HEK293T (cell line): ENCODE measurements at places on chromosomes 2 and 18.

DNA sequence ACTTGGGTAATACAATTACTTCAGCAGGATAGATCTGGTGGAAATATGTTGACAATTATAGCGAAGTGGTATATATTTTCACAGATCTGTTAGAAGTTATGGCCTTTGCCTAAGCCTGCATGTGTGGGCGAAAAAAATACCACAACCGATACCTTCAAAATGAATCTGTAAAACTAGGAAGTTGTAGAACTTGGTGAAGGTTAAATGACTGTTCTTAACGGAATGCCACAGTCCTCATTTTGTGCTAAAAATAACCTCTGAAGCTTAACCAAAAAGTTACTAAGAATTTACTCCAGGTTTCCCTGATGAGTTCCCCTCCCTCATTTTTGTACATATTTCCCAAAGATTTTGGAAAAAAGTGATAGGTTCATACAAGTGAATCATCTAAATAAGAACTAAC lies 550.7 kb downstream of the THSD7B start:
- DNase-seq = no peak

DNA sequence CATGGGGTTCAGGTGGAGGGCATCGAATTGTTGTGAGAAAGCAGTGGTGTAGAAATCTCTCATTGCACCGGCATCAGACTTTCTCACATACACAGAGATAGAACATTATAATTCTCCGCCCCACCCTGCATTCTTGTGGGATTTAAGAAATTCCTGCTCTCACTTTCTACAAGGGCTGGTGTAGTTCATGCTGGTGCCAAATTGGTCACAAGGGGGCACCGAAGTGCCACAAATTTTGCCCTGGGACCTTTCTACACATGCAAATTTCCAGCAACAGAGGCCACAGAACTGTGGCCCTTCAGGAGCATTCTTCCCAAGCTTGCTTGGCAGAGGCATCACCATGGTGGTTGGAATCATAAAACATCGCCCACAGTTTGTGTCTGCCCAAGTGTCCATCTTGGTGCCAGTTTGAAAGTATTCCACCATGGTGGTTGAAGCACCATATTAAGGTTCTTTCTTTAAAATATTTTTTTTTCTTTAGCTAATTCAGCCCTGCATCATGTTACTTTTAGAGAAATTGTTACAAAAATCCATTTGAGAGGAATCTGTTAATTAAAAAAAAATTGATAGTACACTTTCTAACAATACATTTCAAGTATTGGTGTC lies 521.2 kb upstream of the FANCL start:
- DNase-seq = peak; percentile 68

- no peak for DNase-seq
Measured at GRCh38 chr2:316381-316780, 28.5 kb upstream of the ALKAL2 start.

GRCh38 chr2:19861813-19862212 lies 40.0 kb downstream of the TTC32 start:
- DNase-seq = no peak

GRCh38 chr18:61922435-61922834 lies 29.6 kb upstream of the RNF152 start:
- no peak for DNase-seq
